Left colon (tissue), 2 donors: ENCODE measurements at places on chromosomes 13 and 19. TPM values are rescaled to one million over a fixed set of nuclear protein-coding genes. Genes with fewer than 3 reads are reported as not detected.

Gene KANK2
- 28.5 TPM for total RNA-seq

Gene GPALPP1
- 17.2 TPM for total RNA-seq

Gene N4BP2L1
- total RNA-seq = 6.6 TPM

GRCh38 chr13:33677215-33677614, 140.7 kb upstream of the RFC3 start:
- DNase-seq = no peak

- no peak for DNase-seq
Measured at GRCh38 chr13:25762281-25762680, 289.5 kb downstream of the SHISA2 start.

DNA sequence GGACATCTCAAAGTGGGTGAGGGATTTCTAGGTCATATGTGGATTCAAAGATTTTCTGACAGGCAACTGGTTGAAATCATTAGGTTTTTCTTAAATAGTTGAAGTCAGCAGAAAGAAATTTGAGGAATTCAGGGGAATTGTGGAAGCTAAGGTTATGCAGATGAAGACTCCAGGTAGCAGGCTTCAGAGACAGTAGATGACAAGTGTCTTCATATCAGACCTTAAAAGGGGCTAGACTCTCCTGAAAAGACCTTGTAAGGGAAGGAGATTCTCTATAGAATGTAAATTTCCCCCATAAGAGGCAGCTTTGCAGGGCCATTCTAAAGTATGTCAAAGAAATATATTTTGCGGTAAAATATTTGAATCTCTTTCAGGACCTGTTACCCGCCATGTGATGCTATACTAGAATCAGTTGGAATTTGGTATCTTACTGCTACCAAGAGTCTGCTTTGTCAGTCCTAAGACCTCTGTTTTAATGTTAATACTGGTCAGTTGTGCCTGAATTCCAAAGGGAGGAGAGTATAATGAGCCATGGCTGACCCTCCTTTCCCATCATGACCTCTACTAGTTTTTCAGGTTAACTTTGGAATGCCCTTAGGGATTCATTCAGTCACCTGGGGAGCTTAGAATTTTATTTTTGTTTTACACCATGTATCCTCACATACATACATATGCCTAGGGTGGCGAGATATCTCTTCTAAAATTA, 1115.5 kb upstream of the SLC10A2 start:
- DNase-seq = no peak

- no peak for DNase-seq
Measured at GRCh38 chr13:45918597-45918996, 67.0 kb upstream of the SIAH3 start.

- no peak for DNase-seq
Measured at GRCh38 chr13:112062571-112063570, 4.1 kb upstream of the SOX1 start.

DNA sequence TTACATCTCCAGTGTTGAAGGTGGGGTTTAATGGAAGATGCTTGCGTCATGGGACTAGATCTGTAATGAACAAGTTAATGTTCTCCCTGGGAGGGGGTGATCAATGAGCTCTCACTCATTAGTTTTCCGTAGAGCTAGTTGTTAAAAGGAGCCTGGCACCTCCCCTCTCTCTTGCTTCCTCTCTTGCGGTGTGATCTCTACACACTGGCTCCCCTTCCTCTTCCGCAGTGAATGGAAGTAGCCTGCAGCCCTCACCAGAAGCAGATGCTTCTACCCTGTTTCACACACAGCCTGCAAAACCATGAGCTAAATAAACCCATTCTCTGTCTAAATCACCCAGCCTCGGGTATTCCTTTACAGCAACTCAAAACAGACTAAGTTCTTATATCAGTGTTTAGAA, 318.8 kb downstream of the SLITRK1 start:
- no peak for DNase-seq

GRCh38 chr13:82010780-82011179, 1669.9 kb upstream of the SPRY2 start:
- no peak for DNase-seq
